ENCODE measurements at places on chromosomes 11 and 22.

- DNase-seq = no peak
Observed at GRCh38 chr11:118870396-118871343, 13.0 kb upstream of the CXCR5 start.

DNA sequence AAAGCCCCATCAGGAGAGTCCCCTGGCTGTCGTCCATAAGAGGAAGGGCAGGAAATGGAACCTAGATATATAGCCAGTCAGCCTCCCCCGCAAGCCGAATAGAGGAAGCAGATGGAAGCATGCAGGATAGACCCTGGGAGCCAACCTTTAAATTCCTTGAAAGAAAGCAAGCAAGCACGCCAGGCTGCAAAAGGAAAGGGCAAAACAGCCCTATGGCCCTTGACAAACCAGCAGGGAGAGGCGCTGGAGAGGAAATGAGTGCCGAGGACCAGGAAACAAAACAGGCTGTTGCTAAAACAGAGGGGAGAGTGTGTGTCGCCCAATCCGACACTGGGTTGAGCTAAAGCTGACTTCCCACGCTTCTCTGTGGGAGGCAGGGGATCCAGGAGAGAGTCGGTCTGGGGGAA lies 203.5 kb upstream of the MTNR1B start:
- no peak for DNase-seq

GRCh38 chr22:37333724-37334460 lies 51.6 kb downstream of the CYTH4 start:
- DNase-seq = no peak

GRCh38 chr11:61370349-61371005 lies 8.3 kb downstream of the TMEM138 start:
- DNase-seq = no peak

DNA sequence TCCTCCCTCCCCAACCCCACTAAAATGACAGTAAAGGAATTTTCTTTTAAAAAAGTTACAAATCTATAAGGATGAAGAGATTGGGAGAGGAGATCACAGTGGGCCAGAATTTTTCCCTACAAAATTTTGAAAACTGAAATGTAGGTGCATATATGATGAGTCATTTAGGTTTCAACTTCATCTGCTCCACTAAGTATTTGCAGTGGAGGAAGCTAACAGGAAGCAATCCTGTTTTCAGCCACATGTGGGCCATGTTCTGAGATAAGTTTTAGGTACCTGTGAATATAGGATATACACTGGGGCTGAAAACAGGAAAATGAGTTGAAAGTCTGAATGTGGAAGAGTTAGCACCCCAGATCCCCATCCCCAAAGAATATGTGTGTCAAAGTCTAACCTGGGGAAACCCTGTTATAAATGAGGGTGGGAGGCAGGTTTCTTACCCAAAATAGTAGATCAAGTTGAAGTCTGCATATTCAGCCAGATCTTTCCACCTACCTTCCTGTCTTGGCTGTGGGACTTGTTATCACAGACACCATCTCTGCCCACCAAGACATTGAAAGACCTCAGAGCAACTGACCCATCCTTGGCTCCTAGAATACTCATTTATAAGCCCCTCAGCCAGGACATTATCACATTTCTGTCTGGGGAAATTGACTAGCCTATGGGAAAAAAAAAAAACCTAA lies 87.3 kb downstream of the PACS1 start:
- DNase-seq = no peak

- no peak for DNase-seq
Observed at GRCh38 chr11:114366331-114367243, 33.7 kb downstream of the C11orf71 start.

GRCh38 chr11:86064220-86064803 lies 4.6 kb downstream of the PICALM start:
- no peak for DNase-seq

All from WERI-Rb-1 (cell line).